ENCODE measurements at places on chromosomes 16 and 17. TPM values are rescaled to one million over a fixed set of nuclear protein-coding genes. Genes with fewer than 3 reads are reported as not detected.

MATCAP1 gene
- total RNA-seq, result 34.6 TPM

SYNGR2 gene
- total RNA-seq, result 16.7 TPM

LRRC46 gene
- 0.40 TPM for total RNA-seq

CD300LB gene
- not detected for total RNA-seq

CHD9NB gene
- total RNA-seq, result 2.5 TPM

MAPT gene
- 83.0 TPM for total RNA-seq

KRT40 gene
- not detected for total RNA-seq

CACNG5 gene
- total RNA-seq, result 1.7 TPM

MAF gene
- total RNA-seq, result 118 TPM

TBX6 gene
- total RNA-seq, result 0.20 TPM

ALOX12B gene
- not detected for total RNA-seq

LITAFD gene
- total RNA-seq, result not detected

ITGAL gene
- 4.9 TPM for total RNA-seq

C17orf78 gene
- total RNA-seq, result not detected

TBC1D3I gene
- not detected for total RNA-seq

CCL22 gene
- 0.10 TPM for total RNA-seq

BICDL2 gene
- total RNA-seq, result 0.06 TPM

KRTAP4-5 gene
- not detected for total RNA-seq

CCL2 gene
- 15.6 TPM for total RNA-seq

CA7 gene
- total RNA-seq, result 0.30 TPM

SLC47A1 gene
- total RNA-seq, result 202 TPM

ZNF624 gene
- total RNA-seq, result 19.3 TPM

KRTAP3-2 gene
- total RNA-seq, result not detected

CCR7 gene
- 0.20 TPM for total RNA-seq

OSGIN1 gene
- 0.20 TPM for total RNA-seq

SHISA9 gene
- 9.5 TPM for total RNA-seq

EVPL gene
- total RNA-seq, result 0.20 TPM

HAS3 gene
- 1.7 TPM for total RNA-seq

ABCA9 gene
- total RNA-seq, result 68.3 TPM

HSPB9 gene
- total RNA-seq, result 0.10 TPM

SOX9 gene
- total RNA-seq, result 19.7 TPM

CRHR1 gene
- 1.9 TPM for total RNA-seq

ZCCHC14 gene
- 16.8 TPM for total RNA-seq

RNF112 gene
- 7.9 TPM for total RNA-seq

DNAAF8 gene
- 1.2 TPM for total RNA-seq

CTDNEP1 gene
- 44.4 TPM for total RNA-seq

FHOD1 gene
- total RNA-seq, result 5.4 TPM

C16orf74 gene
- 1.8 TPM for total RNA-seq

CDK5R1 gene
- 61.0 TPM for total RNA-seq

ALG1 gene
- 14.5 TPM for total RNA-seq

SLFN12 gene
- total RNA-seq, result 16.8 TPM

GLP2R gene
- 1.5 TPM for total RNA-seq

CES5A gene
- total RNA-seq, result 0.30 TPM

SCNN1G gene
- total RNA-seq, result 0.30 TPM

HID1 gene
- 16.5 TPM for total RNA-seq

ANKRD40CL gene
- total RNA-seq, result not detected

ITGAX gene
- 7.2 TPM for total RNA-seq

HOXB4 gene
- 6.5 TPM for total RNA-seq
